ENCODE measurements at places on chromosomes 3 and 15.

GRCh38 chr3:72255791-72256559 is 471.0 kb upstream of the PROK2 start:
- DNase-seq = no peak

- no peak for DNase-seq
Measured at GRCh38 chr15:37340438-37340837, 240.1 kb upstream of the MEIS2 start.

DNA sequence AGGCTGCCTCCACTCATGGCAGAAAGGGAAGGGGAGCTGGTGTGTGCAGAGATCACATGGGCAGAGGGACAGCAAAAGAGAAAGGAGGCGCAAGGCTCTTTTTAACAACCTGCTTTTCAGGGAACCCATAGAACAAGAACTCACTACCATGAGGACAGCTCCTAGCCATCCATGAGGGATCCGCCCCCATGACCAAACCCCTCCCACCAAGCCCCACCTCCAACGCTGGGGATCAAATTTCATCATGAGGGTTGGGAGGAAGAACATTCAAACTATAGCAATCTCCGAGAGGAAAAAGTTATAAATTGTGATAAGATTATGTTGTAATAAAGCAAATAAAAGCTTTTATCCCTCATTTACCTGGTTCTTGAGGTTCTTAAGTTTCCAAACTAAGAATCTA is 84.7 kb upstream of the LMCD1 start:
- no peak for DNase-seq

DNA sequence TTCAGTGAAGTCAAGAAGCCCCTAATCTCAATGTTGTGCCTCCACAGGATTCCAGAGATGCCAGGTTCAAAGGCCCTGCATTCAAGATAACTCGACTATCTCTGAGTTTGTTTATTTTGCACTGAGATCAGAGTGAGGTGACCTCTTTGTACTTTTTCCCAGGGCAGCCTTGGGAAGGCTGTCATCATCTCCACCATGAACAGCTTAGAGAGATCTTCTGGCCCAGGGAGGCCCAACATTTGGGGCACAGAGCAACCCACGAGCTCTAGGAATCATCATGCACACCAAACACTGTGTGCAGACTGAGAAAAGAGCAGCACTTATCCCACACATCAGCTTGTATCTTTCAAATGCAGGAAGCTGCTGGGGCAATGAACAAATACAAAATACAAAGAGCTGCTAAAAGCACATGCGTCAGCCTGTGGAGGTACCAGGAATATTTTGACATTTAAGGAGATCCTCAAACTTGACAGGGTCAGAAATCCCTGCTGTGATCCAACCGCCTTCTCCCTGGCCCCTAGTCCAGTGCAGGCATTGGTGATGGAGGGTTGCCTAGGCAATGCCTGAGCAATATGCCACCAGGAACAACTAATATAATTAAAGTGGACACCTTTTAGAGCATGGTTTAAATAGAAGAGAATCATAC is 33.6 kb downstream of the TRIM42 start:
- no peak for DNase-seq

GRCh38 chr3:43699864-43700263 is 9.1 kb downstream of the ABHD5 start:
- no peak for DNase-seq

- DNase-seq = no peak
Measured at GRCh38 chr15:63288778-63289378, 11.5 kb downstream of the APH1B start.

DNA sequence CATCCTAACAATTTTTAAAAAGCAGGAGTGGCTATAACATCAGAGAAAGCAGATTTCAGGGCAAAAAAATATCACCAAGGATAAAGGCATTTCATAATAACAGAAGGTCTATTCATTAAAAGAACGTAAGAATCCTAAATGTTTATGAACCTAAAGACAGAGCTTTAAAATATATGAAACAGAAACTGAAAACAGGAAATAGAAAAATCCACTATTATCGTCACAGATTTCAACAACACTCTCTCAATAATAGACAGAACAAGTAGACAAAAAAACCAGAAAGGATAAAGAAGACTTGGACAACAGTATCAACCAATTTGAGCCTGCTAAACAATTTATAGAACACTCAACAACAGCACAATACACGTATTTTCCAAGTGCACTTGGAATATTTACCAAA is 71.4 kb downstream of the FBXL22 start:
- no peak for DNase-seq

GRCh38 chr3:138241061-138241460 is 54.0 kb downstream of the ARMC8 start:
- DNase-seq = no peak

GRCh38 chr3:89250742-89251141 is 143.3 kb downstream of the EPHA3 start:
- no peak for DNase-seq

GRCh38 chr3:34394978-34395748 is 596.7 kb downstream of the PDCD6IP start:
- DNase-seq = no peak

GRCh38 chr3:52931328-52931727 is 34.0 kb upstream of the STIMATE start:
- DNase-seq = no peak

GRCh38 chr3:183526838-183527427 is 28.6 kb downstream of the KLHL6 start:
- no peak for DNase-seq

DNA sequence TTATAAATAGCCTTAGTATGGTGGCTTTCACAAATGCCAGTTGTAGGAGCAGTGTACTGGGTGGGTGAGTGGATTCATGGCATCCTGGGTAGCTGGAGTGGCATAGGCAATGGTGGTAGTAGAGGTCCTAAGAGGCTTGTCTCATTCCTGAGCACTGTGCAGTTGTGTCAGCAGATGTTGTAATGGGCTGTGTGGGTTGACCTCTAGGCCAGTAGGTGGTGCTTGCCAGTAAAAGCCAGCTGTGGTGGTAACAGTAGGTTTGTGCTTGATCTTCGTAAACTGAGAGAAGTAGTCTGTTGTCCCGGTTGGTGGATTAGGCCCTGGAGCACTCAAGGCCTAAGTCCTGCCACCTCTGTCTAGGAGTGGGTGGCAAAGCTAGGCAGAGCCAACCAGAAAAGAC is 149.7 kb upstream of the SUCLG2 start:
- DNase-seq = no peak

DNA sequence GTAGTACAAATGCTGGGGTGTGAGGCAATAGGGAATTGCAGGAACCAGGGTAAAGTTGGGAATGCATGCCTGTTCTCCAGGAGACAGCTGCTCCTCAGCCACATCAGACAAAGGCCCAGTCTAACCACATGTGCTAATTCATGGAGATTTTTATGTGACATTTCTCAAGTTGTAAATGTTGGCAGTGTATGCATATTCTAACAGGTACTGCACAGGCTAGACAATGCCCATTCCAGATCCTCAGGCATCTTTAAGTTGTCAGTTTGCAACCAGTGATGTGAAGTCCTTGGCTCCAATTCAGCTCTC is 84.9 kb downstream of the EEFSEC start:
- DNase-seq = no peak

GRCh38 chr3:67215690-67216089 is 217.6 kb downstream of the KBTBD8 start:
- DNase-seq = no peak

GRCh38 chr3:16031434-16031833 is 143.0 kb upstream of the GALNT15 start:
- no peak for DNase-seq

GRCh38 chr15:63037976-63038720 is 4.4 kb upstream of the TPM1 start:
- no peak for DNase-seq

DNA sequence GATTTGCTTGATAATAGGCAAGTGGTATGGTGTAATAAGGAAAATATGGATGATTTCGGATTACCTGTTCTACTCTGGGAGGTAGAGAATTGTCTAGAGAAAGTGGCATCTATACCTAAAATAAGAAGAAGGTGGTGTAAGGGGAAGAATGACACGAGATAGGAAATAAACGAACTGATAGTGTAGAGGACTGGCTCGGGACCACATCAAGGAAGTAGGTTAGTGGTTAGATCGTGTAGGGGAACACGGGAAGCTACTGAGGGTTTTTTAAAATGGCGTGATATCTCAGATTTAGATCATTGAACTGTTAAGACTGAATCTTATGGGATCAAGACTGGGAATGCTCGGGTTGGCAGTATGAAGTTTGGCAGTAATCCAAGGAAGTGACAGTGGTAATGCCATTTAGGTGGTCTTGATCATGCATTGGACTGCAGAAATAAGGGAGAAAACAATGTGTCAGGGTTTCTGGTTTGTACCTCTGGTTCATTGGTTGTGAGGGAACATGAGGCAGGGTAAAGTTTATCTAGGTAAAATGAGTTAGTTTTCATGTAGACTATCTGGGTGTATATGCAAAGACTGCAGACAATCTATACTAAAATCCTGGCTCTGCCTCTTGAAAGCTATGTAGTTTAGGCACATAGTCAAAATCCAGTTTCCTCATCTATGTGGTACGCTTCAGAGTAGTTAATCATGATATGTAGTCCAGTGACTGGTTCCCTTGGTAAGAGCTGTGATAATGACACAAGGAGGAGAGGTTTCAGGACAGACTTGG is 7.4 kb downstream of the RPL14 start:
- DNase-seq = no peak

GRCh38 chr15:62509395-62509958 is 344.4 kb upstream of the C2CD4B start:
- no peak for DNase-seq

DNA sequence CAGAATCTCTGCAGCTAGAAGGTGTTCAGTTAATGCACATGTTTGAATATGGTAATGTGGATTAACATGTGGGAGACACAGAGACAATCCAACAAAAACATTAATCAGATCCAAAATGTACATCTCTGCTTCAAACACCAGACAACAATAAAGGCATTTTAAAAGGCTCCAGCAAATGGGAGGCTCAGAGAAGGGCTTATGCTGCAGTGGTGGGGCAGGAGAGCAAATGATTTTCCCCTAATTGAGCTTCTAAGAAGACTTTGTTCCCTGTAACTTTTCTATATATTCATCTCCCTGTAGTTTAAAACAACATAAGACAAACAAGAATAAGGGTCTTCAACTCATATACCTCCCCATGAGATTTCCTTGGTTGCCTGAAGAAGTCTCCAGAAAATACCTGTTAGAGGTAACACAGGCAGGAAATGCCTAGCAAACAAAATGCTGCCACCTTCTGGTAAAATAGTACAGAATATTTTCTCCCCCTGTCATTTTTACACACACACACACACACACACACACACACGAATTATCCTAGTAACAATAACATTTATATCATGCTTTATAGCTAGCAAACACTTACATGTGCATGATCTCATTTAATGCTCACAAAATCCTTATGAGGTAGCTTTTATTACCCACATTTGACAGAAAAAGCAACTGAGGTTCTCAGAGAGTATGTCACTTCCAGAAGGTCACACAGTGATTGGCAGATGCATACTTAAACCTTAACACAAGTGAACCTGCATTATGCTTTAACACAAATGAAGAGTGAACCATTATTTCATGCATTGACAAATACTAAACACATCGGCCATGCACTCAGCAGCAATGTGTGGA is 123.4 kb upstream of the MB21D2 start:
- no peak for DNase-seq

- no peak for DNase-seq
Measured at GRCh38 chr15:40911693-40912092, 17.4 kb downstream of the VPS18 start.

DNA sequence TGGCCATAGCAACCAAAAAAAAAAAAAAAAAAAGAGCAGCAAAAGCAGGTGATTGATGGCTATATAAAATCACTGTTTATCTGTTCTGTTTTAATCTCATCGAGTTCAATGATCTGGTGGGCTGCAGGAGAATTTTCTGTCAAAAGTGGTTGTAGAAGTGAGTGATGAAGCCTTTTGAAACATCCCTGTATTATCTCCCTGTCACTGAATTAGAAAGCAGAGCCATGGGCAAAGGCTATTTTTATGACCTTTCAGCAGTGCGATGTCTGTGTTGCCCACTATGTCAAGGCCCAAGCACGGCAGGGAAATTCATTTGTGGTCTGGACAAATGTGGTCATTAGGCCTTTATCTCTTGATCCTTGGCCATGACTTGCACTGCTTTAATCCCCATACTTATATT is 59.9 kb downstream of the OTOL1 start:
- DNase-seq = no peak

DNA sequence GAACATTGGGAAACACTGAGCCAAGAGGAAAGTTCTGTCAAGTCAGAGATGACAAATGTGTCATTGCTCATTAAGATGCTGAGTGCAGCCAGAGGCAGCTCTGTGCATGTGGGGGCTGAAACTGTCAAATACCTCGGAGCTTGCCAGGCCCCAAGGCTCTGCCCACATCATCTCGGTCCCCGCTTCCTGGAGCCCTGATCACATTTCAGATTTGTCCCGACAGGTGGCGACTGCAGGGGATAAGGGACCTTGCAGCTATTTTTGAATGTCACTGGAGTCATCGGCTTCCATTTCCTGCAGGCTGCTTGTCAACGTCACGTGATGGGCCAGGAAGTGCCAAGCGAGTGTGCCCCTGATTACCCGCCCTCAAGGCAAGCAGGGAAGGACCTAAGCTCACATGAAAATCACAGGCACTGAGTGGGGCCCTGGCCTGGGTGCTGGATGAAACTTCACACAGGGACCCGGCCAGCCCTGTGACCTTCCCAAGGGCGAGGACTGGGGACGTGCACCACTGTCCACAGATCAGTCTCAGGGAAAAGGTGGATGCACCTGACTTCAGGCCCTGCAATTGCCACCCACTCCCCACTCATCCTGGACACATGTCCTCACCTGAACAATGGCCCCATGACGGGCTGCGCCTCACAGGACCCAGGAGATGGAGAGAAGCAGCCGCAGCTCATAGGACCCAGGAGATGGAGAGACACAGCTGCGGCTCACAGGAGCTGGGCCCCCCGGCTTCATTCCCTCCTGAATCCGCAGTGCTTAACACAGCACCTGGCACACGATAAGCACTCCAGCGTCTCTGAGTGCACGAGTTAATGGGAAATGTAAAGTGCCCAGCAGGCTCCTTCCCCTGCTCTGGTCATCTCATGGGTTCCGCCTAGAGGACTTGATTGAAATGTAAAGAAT is 73.4 kb downstream of the NUP210 start:
- DNase-seq = no peak

- no peak for DNase-seq
Measured at GRCh38 chr3:150299201-150299600, 108.9 kb upstream of the TSC22D2 start.

DNA sequence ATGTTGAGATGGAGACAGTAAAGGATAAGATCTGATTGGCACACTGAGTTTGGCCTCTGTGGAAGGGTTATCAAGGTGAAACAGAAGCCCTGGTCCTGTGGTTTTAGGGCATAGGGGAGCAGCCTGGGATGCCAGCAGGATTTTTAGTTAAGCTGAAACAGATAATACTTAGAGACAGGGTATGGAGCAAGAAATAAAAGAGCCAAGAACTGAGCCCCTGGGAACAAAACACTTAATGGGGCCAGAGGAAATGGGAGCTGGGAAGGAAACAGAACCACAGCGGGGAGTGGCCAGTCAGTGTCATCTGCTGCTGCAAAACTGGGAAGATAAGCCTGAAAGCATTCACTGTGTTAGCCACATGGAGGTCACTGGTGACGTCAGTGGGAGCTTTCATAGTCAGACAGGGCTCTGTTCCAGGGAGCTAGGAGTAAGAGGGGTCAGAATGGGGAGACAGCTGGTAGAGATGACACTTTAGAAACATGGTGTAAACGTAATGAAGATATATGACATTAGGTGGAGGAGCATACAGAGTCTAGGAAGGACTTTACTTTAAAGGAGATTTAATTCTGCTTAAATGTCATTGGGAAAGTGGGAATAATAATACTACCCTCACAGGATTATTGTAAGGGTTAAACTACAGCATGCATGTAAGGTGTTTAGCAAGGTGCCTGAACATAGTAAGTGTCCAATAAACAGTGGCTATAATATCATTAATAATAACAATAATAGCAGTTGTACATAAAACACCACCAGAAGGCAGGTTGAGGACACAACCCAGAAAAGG is 172.7 kb upstream of the CTNNB1 start:
- DNase-seq = no peak
